ENCODE measurements at places on chromosomes 1 and 21. TPM values are rescaled to one million over a fixed set of nuclear protein-coding genes. Genes with fewer than 3 reads are reported as not detected.
A peak's percentile ranks its signal among the peaks of the same experiment; 100 is the strongest.

DNA sequence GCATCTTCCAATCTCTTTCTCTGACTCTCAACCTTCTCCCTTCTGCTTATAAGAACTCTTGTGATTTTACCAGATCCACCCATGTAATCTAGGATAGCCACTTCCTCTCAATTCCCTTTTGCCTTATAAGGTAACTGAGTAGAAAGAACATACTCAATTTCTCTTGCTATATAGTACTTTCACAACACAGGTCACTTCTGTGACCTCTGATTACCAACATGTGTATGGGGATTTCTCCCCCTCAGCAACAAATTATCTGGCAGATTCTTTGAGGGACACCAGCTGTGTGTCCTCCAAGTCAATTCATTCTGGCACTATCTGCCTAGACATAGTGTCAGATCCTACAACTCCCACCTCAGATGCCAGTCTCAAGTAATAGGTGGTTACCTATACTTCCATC lies 62.5 kb downstream of the IL23R start:
- no peak for DNase-seq

DNA sequence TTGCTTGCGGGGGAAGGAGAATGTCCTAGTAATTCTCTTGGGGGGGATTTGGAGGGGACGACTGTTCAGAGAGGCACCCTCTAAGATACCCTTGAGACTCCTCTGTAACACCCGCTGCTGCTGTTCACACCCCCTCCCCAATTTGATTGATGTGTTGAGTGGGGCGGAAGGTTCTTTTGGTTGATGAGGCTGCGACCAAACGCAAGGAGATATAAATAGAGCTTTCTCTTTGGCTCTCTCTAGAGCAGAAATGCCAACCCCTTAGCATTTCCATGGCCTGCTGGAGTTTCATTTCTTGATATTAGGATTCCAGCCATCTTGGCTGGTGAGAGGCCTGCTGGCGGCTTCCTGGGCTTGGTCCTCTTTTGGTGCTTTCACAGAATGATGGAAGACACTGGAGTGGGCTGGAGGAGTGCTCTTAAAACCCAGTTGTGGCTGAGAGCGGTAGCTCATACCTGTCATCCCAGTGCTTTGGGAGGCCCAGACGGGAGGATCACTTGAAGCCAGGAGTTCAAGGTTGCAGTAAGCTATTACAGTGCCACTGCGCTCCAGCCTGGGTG lies 2.0 kb downstream of the PIK3CD start:
- DNase-seq = no peak

DNA sequence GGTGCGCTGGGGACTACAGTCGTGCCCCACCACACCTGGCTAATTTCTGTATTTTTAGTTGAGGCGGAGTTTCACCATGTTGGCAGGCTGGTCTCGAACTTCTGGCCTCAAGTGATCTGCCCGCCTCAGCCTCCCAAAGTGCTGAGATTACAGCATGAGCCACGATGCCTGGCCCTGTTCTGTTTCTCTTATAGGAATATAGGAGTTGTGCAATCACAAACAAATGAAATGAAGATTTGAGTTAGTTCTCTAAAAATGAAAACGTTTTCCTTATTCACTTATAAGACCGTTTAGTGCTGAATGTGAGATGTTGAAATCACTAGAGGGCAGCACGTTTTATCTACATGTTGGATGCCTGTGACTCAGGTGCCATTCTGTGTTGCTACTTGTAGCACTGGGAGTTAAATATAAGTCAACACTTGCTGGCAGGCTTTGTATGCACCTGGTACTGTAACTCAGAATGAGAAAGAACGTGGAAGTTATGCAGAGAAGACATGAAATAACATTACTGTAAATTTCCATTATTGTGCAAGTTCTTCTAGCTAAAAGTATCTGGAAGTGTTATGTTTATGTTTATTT lies 45.8 kb downstream of the MIGA1 start:
- DNase-seq = peak; percentile 86

DNA sequence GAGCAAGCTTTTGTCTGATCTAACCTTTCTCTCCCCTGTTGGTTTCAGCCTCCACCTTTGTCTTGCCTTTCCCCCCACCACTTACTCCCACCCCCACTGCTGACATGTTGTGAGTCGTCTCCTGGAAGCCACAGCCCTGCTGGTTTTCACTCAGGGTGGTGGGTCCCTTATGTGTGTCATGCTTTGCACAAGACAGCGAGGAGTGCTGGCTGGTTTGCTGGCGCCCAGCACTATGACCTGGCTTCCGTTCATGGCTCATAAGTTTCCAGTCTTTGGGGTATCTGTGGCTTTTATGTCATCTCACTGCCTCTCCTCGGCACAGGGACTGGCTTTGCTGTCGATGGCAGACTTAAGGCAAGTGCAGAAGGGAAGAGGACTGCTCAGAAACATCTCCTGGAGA lies 177.7 kb downstream of the KIF26B start:
- DNase-seq = no peak

CDCA8 gene
- 0.25 TPM for total RNA-seq

- DNase-seq = no peak
Measured at GRCh38 chr21:45421071-45421845, 16.3 kb downstream of the COL18A1 start.

DNA sequence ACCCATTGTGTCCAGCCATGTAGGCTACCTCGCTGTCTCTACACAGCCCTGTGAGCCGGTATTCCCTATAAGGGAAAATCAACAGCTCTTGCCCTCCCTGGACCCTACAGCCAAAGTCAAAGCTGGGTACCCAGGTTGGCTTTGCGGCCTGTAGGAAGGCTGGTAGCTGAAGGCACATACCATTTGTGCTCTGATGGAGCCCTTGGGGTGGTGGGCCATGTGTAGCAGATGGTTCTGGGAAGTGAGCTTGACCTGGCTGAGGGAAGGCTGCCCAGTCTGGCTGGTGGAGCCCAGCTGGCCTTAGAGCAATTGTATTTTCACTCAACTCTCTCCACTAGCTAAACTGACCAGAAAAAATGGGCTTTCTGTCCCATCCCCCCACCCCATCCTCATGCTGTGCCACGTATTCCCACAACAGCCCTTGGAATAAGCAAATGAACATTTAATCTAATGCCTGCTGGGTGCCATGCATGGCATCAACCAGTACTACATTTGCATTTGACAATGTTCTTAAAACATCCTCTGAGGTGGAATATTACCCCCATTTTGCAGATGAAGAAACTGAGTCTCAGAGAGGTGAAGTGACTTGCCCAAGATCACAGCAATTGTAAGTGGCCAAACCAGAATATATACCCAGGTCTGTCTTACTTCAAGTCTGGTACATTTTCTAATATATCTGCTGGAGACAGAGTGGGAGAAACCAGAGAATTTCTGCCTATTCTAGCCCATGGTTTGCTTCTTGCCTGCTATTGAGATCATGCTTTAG lies 56.8 kb downstream of the NDUFS5 start:
- DNase-seq = no peak

DNA sequence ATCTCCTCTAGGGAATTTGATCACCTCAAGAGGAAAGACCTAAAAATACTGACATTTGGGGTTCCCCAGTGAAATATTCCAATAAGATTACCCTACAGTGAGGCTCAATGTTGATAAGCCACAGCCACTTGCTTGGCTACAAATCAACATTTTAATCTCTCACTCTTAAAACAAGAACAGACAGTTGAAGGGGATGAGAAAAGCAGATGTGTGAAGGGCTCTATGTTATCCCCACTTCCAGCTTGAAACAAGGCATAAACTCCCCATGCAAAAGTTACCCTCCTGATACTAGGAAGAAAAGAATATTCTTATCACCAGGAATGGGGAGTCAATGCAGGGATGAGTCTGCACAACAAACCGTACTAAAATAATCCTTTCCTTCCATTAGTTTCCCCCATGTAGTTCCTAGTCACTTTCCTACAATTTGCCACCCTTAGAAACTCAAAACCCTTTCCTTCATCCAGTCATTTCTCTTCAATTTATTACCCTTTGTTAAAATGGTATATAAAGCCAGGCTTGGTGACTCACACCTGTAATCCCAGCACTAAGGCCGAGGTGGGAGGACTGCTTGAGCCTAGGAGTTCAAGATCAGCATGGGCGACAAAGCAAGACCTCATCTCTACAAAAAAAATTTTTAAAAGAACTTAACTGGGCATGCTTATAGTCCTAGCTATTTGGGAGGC lies 29.5 kb downstream of the LPGAT1 start:
- DNase-seq = no peak

PRRC2C gene
- total RNA-seq = 79.3 TPM

- DNase-seq = no peak
Measured at GRCh38 chr1:1255611-1256010, 9.1 kb upstream of the C1QTNF12 start.

GRCh38 chr1:54010415-54011117 lies 7.4 kb downstream of the LDLRAD1 start:
- no peak for DNase-seq

- DNase-seq = no peak
Measured at GRCh38 chr1:182175361-182175931, 113.9 kb upstream of the ZNF648 start.

PLEKHA6 gene
- 5.1 TPM for total RNA-seq

DNA sequence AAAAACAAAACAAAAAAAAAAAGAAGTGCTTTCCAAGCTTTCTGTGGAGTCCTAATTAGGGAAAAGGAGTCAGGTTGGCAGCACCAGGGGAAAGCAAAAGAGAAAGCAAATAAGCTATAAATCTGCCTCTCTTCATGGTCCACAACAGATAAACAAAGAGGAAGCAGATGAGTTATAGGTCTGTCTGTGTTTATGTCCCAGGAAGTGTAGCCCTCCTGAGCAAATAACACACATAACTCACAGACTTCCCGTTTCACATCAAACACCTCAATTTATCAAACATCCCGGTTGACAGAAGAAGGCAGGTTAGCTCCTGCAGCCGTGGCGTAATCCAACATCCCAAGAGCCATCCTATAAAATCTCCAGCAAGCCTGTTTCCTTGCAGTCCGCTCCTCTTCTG lies 5.6 kb upstream of the SLC2A5 start:
- no peak for DNase-seq

DNA sequence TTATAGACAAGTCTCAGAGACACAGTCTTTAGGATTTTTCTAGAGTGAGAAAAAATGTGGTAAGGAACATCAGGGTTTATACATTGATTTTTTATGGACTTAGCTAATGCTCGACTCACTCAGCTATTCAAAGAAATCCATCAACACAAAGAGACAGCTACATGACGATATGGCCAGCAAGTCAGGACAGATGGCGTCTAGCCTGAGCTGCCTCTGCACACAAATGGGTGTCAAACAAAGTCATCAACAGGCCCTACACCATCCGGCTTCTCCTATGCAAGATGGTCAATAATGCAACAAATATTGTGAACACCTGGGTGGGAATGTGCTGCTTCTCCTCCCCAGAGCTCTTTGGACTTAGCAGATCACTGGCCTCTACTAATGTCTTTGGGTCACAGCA lies 13.3 kb upstream of the ERICH3 start:
- DNase-seq = no peak

NUDT4B gene
- 72.0 TPM for total RNA-seq

DNA sequence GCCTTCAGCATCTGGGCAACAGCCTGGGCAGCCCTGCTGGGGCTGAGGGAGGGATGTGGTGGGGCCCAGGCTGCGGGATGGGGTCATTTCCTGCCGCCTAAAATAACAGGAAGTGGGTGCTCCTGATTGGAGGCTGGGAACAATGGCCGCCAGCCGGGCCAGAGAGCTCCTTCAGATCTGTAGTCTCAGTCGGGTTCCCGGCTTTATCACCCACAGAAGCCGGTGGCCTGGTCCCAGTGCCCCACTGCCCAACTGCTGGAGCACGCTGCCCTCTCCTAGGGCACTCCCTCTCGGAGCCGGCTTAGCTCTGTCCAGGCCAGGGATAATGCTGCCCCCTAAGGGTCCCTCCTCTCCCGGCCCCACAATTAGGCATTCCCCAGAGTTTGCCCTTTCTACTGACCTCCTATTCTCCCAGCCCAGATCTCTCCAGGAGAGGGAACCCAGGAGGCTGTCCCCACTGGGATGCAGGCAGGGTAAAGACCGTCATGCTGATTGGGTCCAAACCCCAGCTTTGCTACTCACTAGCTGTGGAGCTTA lies 5.1 kb downstream of the MAP7D1 start:
- DNase-seq = peak; percentile 60

DNA sequence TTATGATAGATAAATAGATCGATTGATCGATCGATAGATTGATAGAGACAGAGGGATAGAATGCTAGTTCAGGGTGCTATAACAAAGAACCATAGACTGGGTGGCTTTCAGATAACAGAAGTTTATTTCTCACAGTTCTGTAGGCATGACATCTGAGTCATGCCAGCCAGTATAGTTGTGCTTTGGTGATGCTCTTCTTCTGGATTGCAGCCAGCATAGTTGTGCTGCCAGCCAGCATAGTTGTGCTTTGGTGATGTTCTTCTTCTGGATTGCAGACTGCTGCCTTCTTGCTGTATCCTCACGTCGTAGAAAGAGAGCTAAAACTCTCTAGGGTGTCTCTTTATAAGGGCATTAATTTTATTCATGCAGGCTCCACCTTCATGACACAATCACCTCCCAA lies 860.8 kb downstream of the BRINP3 start:
- DNase-seq = peak; percentile 24

- no peak for DNase-seq
Measured at GRCh38 chr1:182806015-182806678, 16.6 kb downstream of the NPL start.

DNA sequence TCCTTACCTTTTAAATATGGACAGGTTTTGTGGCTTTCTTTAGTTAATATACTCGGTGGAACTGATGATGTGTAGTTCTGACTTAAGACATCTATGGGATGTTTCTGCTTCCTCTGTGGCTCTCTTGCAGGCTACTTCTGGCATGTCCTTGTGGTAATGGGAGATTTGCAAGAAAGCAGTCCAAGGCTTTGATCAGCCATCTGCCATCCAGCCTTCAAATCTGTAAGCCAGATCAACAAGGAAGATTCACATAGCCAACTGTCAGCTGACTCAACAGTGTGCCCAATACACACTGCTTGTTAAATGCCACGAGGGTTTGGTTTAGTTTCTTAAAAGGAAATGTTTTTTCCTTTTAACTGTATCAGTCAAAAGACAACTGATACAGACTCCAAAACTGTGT lies 722.2 kb upstream of the CHRM3 start:
- no peak for DNase-seq

DNA sequence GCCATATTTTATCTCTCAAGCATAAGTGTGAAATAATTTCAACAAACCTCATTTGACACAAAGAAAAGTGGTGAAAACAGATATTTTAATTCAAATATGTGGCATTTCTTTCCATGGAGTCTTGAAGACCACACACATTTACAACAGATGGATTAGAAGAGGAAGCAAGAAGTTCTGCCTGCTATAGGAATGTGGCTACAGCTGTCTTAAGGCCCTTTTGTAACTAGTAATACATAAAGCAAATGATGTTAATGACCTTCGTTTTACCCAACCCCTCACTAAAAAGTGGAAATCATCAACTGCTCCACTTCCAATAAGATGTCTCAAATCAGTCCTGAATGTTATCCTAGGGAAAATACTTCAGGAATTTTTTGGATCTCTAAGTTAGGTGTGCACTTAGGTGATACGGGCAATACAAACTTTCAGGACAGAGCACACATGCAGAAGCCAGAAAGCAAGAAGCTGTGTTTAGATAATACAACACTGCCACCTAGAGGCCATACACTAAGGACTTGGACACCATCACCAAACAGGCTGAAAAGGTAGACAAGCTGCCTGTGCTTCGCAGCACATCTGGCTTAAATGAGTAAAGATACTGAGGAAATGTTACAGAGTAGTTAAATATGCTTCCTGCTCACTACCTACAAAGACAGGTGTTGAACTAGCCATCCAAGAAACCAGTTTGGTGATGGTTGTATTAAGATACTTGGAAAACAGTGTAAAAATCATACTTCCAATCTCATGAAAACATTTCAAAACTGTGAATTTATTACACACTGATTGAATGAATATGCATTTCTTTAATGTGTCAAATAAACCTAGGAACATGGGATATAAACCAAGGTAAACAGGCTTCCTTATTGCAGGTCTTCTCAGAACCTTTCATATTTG lies 24.4 kb downstream of the RRAGC start:
- peak; percentile 90 for DNase-seq

Data from fibroblast of the aortic adventitia (primary cell).